Stimulated activated CD8-positive, alpha-beta memory T cell treated with anti-CD3 and anti-CD28 coated beads, Interleukin-2, amount 100 ng/mL, for 1 hour (primary cell): ENCODE measurements at places on chromosomes 5 and 9.

GRCh38 chr9:94760010-94760409 lies 33.5 kb downstream of the AOPEP start:
- DNase-seq, result no peak

GRCh38 chr5:99076723-99077640 lies 148.2 kb upstream of the CHD1 start:
- DNase-seq, result no peak

DNA sequence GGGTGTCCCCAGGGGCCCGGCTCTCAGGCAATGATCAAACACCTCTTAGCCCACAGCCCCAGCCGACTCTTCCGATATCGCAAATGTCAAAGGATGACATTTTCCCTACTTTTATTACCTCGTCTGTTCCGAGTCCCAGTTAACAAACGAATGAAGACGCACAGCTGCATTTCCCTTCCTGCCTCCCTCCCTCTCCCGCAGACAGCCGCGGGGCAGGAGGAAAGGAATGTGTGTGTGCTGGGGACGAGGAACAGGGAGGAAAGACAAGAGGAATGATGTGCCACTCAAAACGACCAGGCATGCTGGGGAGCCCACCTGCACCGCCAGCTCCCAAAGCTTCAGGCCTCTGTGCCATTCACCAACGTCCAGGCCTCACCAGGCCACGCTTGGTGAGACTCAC lies 125.9 kb upstream of the SARDH start:
- no peak for DNase-seq

DNA sequence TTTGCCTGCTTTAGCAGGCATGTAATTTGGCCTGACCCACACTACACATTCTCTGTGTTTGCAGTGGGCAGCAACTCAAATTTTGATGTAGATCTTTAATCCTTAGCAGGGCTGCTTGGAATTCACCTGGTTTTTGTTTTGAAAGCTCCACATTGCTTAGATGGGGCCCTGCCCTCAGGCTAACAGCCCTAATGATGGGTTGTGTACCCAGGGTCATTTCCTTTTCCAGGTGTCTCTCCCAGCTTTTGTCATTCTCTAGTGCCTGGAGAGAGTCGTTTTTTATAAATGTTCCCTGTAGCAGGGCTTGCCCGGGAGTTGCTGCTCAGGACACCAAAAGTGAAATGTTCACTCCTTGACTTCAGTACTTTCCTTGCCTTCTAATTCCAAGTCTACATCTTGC lies 126.3 kb downstream of the TRIO start:
- DNase-seq, result no peak
